Putamen (tissue), 1 donor: ENCODE measurements at places on chromosomes 7 and 10.
A peak's percentile ranks its signal among the peaks of the same experiment; 100 is the strongest.

DNA sequence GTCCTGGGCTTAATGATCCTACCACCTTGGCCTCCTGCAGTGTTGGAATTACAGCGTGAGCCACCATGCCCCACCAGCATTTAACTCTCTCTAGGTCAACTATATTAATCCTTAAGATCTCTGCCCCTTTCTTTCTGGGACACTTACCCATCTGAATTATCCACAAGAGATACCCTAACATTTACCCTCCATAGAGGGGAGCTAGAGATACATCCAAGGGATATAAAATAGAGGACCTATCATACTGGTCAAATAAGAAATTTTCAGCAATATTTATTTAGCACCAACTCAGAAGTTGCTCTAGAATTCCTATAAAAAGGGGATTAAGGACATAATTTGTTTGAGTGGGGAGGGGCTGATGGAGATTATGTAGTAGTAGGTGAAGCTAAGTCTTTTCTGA is 96.5 kb downstream of the OTUD1 start:
- DNase-seq, result no peak

DNA sequence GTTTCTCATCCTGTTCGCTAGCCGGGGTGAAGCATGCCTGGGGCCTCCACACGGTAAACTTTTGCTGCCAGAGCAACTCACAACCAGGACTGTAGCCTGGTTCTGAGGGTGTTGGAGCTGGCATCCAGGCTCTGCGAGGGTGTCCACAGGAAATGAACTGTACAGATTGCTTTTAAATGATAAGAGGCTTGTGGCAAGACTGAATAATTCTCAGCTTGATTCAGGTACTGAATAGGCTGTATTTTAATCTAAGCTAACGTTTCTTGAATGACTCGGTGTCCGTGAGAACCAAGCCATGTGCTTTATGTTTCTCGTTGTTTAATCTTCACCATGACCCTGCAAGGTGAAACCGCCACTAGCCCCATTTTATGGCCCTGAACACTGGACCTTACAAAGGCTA is 49.3 kb downstream of the EEPD1 start:
- DNase-seq, result no peak

DNA sequence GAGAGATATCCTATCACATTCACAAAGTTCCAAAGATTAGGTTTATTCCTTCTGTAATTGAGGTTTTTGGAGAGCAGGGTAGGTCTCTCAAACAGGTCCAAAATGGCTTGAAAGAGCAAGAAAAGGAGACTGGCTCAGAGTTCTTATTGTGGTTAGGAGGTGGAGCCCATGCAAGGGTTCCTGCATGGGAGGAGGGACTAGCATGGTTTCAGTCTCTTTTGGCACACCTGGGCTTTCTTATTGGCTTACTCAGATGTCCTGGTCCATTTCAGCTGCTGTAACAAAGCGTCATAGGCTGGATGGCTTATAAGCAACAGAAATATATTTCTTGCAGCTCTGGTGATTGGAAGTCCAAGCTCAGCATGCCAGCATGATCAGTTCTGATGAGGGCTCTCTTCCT is 493.1 kb downstream of the REEP3 start:
- no peak for DNase-seq

GRCh38 chr10:129545261-129545660 is 78.2 kb downstream of the MGMT start:
- no peak for DNase-seq

DNA sequence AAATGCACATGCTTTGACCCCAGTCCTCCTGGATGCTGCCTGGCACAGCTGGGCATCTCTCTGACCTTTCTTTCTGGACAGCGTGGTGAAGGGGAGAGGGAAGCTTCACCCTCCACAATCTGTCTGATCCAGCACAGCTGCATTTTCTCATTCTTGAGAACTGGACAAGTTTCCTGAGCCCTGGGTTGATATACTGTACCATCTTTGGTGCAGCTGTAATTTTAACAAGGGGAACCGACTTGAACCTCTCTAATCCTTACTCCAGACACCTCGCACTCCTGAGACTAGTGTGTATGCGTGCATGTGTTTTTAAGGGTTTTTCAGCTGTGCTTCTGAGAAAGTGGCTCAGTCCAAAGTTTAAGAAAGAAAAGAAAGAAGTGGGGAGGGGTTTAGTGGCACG is 655.7 kb downstream of the INHBA start:
- DNase-seq, result no peak

- no peak for DNase-seq
Measured at GRCh38 chr10:43102063-43102828, 25.4 kb downstream of the RET start.

DNA sequence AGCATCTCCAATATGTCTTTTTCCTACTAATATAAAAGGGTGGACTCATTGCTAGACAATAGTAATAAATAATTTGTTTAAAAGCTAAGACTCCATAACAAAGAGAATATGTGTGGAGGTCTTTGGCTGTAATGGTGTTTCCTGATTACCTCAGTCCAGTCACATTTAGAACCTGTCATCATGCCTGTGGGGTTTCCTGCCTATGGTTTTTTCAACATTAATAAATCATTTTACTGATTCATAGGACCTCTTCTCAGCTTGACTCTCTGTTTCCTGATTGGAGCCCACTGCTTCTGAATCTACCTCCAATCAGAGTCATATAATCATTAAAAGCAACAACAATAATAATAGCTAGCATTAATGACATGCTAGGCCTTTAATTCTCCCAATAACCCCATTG is 52.4 kb upstream of the GNAI1 start:
- DNase-seq, result no peak

DNA sequence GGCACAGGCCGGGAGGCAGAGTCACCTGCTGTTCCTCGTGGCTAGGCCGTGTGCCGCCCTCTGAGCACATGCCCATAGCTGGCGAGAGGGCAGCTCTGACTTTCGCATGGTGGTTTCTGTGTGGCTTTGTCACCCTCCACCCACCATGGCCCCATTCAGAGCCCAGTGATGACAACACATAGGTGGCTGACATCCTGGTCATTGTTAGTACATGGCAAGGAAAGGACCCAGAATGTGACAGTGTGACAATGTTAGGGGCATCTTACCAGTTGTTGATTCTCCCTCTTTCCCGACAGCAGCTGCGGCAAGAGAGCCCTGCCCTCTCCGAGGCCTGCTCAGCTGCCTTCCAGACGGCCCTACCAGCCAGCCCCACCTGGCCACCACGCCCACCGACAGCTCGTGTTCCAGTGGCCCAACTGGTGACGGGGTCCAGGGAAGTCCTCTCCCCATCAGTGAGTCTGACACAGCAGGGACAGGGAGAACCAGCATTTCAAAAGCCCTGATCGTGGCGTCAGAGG is 52.2 kb downstream of the ZNF467 start:
- DNase-seq, result no peak

DNA sequence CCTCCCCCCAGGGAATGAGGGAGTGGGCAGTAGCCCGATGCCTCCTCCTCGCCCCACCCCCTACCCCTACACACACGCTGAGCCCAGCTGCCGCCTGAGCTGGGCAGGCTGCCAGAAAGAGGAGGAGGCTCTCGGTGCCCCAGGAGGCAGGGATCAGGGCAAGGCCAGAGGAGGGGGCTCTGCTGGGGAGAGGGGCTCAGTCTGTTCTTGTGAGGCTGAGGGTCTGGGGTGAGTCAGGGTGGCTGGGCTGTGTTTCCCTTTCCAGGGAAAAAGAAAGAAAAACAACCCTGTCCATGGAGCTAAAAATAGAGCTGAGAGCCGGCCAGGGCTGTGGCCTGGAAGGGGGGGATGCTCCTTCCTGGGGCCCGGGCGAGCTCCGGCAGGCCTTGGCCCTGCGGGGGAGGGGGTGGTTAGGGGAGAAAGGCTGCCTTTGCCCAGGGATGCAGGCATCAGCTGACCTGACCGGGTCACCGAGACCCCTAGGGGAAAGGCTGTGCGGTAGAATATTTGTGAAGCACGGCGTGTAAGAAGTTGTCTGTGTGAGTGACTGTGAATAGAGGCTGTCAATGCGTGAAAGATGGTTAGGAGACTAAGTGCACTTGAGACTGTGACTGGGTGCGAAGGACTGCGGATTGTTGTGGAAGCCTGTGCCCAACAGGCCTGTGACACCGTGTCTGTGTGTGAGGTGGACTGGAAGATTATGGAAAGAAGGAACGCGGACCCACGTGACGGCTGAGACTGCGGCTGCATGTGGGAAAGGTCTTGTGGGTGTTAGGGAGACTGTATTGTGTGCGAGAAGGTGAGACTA is 1.2 kb upstream of the LZTS2 start:
- peak; percentile 96 for DNase-seq

GRCh38 chr7:96734343-96734742 is 24.7 kb upstream of the SEM1 start:
- DNase-seq, result no peak

DNA sequence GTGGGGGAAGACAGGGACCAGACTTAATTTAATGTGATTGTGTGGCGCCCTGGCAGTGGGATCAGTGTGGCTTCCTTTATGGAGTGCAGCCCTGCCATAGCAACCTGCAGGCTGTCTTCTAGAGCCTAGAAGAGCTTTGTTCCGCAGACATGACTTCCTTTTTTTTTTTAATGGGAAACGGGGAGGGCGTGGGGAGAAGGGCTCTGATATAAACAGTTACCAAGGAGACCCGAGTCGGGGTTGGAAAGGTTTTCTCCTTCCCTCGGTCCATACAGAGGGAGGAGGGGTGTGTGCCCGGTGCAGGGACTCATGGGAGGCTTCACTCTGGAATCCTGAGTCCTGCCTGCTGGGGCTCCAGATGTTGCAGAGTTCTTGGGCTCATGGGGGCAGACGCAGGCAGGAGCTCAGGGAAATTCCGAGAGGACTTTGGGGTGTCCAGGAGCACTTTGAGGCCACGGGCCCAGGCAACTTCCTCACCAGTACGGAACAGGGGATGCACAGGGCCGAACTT is 26.9 kb downstream of the TMEM120A start:
- DNase-seq, result no peak

GRCh38 chr10:58435297-58435985 is 50.2 kb downstream of the TFAM start:
- no peak for DNase-seq

GRCh38 chr10:133015816-133016462 is 71.8 kb upstream of the ADGRA1 start:
- no peak for DNase-seq

- no peak for DNase-seq
Measured at GRCh38 chr10:11755512-11756263, 13.5 kb downstream of the ECHDC3 start.

DNA sequence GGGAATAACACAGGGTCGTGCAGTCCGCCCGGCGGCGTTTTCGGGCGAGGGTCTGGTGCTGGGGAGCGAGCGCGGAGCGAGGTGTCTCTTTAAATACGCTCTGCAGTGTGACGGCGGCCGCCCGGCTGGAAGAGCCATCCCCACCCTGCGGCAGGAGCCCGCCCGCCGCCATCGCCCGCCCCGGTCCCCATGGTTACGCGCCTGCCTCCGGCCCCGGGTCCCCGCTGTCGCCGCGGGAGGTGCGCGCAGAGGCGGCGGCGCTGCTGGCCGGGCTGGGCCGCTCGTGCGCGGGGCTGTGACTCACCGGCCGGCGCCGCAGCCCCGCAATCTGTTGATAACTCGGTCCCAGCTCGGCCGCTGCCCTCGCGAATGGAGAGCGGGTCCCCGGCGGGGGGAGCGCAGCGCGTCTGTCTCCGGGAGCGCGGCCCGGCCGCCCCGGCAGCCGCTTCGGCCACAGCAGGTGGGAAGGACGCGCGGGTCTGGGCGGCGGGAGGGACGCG is at the start of gene ADGRA1:
Gene ADGRA1 (plus strand): TSS at position 246 of the 500 bp plus-strand sequence. CDS start 986 bp downstream, outside the sequence.
- DNase-seq, result no peak

DNA sequence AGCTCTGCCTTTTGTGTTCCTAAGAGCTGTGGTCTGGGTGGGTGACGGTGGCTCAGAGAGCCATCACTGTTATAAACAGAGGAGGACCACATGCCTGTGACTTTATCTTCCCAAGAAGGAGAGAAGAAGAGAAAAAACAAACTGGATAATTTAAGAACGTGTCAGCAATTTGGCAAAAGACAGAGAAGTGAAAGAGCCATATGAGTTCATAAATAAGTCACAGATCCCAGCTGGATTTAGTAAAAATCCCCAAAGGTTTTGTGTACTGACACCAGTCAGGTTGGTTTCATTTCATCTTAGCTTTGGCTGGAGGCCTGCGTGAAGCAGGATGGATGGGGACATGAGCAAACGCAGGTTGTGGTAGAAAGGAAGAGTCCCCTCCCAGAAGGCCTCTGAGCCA is 120.7 kb downstream of the CXCL12 start:
- DNase-seq, result no peak

GRCh38 chr7:113141803-113142202 is 23.4 kb upstream of the SMIM30 start:
- no peak for DNase-seq

- DNase-seq, result no peak
Measured at GRCh38 chr10:106401161-106401560, 763.3 kb downstream of the SORCS1 start.

- no peak for DNase-seq
Measured at GRCh38 chr10:71059054-71059818, 153.1 kb upstream of the UNC5B start.

DNA sequence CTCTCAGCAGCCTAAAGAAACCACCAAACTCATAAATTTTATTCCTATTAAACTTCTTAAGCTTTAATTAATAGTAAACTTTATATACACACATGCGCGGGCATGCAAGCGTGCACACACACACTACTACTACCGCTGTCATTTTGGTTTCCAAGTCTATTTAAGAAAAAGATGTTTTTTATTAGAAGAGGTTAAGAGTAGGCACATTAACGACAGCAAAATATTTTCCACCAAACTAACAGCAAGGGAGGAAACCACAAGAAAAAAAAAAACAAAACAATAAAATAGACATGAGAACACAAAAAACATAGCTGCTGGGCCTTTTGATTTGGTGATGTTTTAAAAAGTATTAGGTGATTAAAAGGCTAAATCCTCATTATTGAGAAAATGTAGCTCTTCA is 28.6 kb downstream of the RTKN2 start:
- DNase-seq, result no peak

DNA sequence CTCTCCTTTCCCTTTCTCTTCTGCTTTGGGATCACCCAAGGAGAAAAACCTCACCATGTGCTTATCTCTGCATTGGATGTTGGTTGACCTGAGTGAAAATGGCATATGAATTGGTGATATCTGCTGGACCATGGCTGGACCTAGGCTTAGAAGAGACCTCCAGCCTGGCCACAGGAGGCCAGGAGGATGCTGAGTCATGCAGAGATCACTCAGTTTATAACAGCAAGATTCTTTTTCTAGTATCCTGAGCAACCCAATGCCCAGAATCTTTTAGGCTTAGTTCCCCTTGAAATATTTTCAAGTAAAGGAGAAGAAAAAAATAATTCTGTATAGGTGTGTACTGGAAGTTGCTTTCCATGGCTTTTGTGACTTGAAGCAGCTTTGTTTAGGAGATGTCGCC is 236.3 kb downstream of the KLF6 start:
- DNase-seq, result no peak

DNA sequence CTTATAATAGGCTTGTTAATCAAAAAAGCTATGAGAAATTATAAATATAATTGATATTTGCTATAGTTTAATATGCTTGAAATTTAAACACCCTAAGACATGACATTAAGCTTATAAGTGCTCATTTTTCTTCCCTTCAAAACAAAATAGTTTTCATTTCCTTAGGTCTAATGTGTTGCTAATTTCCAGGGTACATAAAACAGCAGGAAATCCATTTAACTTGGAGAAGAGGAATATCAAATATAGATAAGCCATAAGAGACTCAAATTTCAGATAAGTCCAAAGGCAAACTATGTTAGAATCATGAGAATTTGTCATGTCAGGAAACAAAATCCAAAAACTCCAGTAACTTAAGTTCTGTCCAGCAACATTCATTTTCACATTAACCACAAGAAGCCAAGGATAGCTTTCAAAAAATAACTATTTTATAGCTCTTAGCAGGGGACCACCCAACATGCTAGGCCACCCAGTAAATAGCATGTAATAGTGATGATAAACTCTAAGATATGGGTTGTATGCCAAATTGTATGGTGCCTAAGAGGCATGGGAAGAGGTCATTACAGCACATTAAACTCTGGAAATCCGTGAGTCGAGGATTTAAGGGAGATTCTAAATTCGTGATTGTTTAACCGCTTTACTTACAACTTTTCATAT is 298.1 kb downstream of the CRPPA start:
- no peak for DNase-seq
